ENCODE measurements at places on chromosomes 2 and 18.

DNA sequence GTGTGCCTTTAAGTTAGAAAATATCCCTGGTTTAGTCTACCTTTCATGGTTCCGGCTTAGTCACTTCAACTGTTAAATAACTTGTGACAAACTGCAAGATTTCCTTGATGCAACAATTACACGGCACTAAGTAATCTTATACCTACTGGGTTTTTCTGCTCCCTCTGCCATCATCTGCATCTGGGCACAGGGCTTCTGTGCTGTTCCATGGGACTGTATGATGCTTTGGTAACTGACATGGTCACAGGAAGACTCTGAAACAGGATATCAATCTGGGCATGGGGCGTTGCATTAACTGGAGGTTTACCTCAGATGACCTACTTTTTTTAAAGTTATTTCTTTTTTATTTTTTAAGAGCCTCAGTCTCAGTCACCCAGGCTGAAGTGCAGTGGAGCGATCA is 365.4 kb downstream of the SS18 start:
- DNase-seq: no peak

DNA sequence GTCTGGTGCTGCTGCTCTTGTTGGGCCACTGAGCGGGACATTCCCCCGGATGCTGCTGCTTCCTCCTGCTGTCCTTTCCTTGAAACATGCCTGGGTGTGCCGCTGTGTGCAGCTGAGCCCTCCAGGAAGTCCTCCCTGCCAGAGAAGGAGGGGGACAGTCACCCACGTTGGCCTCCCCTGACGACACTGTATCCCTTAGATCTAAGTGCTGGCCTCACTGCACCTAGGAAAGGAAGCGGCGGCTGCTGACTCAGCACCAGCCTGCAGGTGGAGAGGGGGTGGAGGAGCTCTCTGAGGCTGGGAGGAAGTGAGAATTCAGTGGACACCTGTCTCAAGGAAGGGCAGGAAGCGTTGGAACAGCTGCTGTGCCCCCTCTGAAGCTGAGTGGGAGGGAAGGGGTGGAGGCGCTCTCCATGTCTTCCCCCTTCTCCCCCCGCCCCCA is 239.8 kb downstream of the HAUS1 start:
- peak; percentile 35 for DNase-seq

DNA sequence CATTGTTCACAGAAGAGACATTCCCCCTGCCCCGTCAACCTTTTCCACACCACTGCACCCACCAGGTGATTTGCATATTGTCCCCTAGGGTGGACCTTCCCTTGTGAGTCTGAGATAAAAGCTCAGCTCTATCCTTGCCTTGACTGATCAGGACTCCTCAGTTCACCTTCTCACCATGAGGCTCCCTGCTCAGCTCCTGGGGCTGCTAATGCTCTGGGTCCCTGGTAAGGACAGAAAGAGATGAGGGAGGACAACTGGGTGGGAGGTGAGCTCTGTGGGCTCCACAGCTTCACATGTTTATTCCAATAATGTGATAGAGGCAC is 1160.1 kb downstream of the RPIA start:
- no peak for DNase-seq

- no peak for DNase-seq
Measured at GRCh38 chr18:63817441-63818051, 42.3 kb downstream of the SERPINB7 start.

DNA sequence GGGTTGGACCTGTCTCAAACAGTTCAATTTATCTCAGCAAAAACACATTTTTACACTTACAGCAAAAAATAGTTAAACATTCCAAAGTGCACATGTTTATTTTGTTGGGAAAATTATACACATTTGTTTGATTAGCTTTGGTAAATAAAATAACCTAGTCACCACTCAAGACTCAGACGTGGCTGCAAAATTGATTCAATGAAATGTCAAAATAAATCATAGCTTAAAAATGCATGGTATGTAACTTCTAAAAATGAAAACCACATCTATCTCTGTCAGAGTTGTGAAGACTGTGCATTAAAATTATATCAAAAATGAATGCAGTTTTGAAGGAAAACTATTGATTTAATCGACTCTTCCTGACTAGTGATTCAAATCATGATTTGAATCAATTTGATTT is 56.7 kb downstream of the GALNT14 start:
- DNase-seq: no peak

DNA sequence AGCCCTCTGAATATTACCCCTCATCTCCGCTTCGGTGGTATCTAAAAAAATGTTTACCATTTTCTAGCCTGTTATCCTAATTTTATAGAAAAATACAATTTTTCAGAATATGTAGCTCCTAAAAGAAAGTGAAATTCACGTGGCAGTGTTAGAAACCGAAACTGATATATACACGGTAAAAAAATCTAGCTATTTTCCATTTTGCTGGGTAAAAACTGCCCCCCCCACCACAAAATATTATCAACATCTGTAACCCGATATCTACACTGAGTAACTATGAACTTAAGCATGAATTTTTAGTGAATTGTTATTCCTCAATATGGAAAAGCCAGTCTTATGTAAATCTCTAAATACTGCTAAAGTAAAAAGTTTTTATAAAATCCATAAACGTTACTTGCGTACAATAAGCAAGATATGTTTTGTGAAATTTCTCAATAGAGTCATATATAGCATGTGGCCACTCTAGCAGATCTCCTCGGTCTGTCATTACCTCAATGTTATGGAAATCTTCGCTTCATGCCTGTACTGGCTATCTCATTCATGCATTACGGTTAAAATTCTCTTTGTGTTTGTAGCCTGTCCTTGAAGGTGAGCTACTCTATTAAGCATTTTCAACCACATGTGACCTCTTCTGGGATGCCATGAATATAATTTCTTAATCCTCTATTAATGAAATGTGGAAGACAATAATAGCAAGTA is 524.2 kb downstream of the TRIB2 start:
- no peak for DNase-seq

DNA sequence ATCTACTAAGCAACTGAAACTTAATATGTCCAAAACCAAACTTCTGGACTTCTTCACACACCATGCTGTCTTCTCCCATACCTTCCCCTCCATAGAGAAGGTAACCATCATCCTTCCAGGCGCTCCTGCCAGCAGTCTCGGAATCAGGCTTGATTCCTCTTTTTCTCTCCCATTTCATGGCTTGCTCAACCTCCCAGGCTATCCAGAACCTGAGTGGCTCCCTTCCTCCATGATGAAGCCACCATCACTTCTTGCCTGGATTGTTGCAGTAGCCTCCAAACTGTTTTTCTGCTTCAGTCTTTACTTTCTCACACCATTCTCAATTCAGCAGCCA is 40.1 kb upstream of the NDUFV2 start:
- DNase-seq: no peak

DNA sequence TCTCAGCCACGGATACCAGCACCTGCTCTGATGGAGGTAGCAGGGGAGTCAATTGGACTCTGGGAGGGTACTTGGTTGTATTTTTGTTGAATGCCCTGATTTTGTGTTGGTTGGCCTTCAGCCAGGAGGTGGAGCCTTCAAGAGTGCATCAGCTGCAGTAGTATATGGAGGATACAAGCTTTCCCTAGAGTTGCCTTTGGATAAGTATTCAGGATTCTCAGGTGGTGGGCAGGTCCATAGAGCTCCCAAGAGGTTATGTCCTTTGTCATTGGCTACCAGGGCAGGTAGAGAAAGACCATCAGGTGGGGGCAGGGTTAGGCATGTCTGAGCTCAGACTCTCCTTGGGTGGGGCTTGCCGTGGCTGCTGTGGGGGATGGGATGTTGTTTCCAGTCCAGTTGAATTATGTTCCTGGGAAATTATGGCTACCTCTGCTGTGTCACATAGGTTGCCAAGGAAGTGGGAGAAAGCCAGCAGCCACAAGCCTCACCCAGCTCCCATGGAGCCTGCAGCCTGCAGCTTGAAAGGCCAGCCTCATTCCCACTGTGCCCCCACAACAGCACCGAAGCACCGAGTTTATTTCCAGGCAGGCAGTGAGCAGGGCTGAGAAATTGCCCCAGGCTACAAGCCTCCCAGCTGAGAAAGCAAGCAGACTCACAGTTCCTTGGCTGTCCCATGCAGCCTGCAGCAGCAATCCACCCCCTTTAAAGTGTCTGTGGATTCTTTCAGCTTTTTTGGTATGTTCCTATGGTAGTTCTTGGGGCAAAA is 38.6 kb upstream of the CHST9 start:
- no peak for DNase-seq

DNA sequence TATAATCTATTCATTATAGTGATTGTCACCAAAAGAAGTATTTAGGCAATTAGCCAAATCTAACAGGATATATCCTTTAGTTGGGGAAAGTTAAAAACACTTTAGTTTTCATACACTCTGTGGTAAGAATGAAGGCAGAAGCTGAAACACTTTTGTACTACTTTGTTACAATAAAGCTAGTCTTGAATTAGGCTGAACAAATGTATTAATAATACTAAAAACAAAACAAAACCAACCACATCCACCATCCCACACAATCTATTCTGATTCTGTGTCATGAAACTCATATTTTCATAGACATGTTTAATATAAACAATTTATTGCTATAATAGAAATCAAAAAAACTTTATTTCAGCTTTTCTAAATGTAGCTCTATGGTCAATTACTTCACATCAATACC is 508.8 kb downstream of the ZEB2 start:
- DNase-seq: no peak

DNA sequence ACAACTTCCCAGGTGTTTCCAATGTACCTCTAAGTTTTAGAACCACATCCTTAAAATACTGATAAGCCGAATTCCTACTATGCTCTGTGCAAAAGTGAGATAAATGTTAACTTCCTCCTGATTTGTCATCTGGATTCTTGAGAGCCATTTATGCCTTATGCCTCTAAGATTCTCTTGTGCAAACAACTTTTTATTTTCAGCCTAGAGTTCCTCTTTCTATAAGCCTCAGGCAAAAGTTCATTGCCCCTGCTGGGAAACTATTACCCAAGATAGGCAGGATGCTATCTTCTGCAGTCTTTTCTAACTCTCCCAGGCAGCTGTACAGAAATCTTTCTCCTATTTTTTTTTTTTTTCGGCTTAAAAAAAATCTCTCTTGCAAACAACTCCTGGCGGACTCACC is 216.1 kb downstream of the KCNJ3 start:
- no peak for DNase-seq

- no peak for DNase-seq
Measured at GRCh38 chr2:200051611-200051945, 96.2 kb downstream of the MAIP1 start.

DNA sequence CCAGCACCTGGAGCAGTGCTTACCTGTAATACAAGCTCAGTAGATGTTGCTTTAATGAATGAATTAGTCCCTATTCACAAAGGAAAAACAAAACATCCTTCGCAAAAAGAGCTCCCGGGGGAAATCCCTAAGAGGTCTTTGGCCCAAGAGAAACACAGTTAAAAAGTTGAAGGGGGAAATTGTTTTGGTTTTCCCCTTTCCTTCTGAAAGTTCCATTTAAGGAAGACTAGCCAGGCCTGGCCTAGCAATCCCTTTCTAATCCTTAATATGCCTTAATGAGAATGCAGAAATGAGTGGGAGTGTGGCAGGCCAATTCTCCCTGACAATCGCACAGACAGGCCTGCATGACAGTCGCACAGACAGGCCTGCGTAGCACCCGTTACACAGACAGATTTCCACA is 33.5 kb upstream of the REL start:
- DNase-seq: no peak

GRCh38 chr18:11392980-11393885 is 216.2 kb upstream of the SLC35G4 start:
- no peak for DNase-seq

DNA sequence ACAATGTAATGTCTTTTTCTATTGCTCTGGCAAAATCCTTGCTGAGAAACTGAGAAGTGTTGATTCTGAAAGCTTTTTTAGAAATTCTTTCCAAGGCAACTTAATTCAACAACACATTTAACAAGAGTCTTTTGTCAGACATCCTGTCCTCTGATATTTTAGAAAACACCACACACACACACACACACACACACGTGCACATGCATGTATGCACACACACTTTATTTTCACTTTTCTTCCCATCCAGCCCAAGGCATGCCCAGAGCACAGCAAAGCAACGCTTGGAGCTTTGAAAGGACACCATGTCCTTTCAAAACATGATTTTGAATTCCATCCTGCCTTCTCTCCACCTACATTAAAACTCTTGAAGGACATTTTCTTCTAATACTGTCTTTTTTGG is 116.1 kb downstream of the ATL2 start:
- no peak for DNase-seq

- DNase-seq: no peak
Measured at GRCh38 chr2:69087912-69088240, 74.9 kb downstream of the ANTXR1 start.

- DNase-seq: no peak
Measured at GRCh38 chr2:182883451-182883850, 17.0 kb upstream of the FRZB start.

DNA sequence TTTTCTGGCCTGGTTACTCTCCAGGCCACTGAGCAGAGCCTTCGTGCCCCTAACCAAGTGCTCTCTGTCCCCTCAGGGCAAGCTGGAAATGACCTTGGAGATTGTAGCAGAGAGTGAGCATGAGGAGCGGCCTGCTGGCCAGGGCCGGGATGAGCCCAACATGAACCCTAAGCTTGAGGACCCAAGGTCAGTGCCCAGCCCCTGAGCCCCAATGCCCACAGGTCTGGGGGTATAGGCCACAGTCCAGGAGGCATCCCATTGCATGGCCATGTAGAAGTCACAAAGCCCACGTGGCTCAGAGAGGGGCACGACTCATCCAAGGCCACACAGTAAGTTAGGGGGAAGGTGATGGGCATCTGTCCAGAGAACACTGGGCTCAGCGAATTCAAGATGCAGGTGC is 227.6 kb downstream of the DYSF start:
- DNase-seq: no peak

DNA sequence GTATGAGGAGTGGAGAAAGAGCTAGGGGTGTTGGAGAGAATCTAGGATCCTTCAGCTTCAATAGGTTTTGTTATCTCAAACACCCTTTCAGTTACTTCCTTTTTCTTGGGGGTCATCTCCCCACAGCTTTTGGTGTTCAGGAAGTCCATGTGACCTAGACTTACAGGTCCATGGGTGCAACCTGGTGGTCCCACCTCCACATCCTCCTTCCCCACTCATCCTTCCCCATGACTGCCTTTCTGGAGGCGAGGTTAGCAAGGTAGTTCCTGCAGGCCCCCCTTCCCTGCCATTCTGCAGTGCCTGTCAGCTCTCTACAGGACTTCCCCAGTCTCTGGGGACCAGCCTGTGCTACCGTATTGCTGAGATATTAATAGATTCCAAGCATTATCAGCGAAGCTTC is 107.6 kb downstream of the TMEM17 start:
- no peak for DNase-seq
